ENCODE measurements at places on chromosomes 13 and 19.

DNA sequence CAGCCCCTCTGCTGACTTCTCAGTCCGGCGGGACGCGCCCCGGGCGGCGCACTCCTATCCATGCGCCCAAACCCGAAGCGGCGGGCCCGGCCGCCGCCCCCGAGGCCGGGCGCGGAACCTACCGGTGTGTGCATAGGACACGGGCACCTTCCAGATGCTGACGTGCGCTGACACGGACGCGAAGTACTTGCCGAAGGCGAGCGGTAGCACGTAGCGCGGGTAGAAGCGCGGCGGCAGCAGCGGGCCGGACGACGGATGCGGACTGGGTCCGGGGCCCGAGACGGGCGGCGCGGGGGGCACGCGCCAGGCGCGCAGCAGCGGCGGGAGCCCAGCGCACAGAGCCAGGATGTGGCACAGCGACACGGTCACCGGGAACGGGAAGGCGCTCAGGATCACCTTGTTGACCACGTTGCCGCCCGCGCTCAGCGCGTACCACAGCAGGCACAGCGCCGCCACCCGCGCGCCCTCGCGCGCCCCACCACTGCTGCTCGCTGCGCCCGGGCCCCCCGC lies 338 bp downstream of the SLC35E1 start:
- no peak for DNase-seq

GRCh38 chr13:19805765-19806164 lies 23.0 kb upstream of the PSPC1 start:
- DNase-seq, result no peak

GRCh38 chr19:14305706-14306105 lies 75.5 kb upstream of the ADGRE5 start:
- no peak for DNase-seq

GRCh38 chr13:65584126-65584525 lies 1646.0 kb downstream of the PCDH9 start:
- no peak for DNase-seq

DNA sequence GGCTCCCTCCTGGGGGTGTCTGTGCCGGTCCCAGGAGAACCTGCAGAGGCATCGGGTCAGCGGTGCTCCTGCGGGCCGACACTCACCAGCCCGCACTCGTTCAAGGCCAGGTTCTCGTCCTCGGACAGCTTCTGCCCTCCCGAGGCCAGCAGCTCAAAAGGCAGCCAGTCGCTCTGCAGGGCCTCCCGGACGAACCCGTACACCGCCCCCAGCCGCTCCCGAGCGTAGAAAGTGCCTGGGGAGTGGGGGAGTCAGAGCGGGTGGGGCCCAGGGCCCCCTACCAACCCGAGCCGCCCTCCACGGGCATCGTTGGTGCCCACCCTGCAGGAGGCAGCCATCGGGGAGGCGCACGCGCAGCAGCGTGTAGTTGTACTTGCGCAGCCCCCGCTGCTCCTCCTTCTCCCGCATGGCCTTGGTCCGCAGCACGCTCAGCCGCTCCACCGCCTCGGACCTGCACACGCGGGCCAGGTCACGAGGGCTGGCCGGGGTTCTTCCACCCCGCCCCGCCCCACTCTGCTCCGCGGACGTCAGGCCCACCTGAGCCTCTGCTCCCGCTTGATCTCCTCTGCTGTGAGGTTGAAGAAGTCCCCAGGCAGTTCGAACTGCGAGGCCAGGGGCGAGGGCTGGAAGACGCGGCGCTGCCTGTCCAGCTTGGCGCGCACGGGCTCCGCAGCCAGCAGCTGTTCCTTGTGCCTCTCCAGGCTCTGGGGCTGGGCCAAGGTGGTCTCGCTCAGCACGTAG lies 11.5 kb downstream of the UBXN6 start:
- no peak for DNase-seq

All from activated gamma-delta T cell (primary cell).